ENCODE measurements at places on chromosomes 12 and 14.

DNA sequence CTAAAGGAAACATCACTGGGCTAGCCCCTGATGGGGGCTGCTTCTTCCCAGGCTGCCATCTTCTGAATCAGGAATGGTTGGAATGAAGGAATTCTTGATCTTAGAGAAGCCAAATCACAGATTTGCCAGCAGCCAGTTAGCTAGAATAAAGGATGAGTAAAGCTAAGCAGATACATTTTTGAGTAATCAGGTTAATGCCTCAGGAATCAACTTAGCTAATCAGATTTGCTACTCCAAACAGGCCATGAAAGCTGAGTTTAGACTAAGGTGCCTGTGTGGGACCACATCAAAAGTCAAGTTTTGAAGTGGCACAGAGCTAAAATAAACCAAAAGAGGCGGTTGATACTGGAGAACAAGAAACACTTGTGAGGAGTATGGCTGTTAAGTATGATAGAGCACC, 28.8 kb upstream of the LMO3 start:
- no peak for DNase-seq

GRCh38 chr14:103138301-103139131, 15.3 kb downstream of the TNFAIP2 start:
- DNase-seq, result no peak

- DNase-seq, result no peak
These were observed 50.4 kb downstream of the DYRK2 start for GRCh38 chr12:67698672-67699581.

DNA sequence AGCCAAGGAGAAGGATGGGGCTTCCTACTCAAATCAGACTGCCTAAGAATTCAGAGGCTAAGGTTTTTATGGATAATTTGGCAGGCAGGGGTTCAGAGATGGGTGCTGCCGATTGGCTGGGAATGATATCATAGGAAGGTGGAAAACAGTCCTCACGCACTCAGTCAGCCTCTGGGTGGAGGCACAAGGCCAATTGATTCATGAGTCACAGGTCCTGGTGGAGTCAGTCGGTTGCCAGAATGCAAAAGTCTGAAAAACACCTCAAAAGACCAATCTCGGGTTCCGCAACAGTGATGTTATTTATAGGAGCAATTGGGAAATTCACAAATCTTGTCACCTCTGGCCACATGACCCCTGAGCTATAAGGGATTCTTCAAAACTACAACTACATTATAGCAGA, 105.5 kb downstream of the GXYLT1 start:
- DNase-seq, result peak; percentile 51

- DNase-seq, result no peak
These were observed 300.8 kb downstream of the NPAS3 start for GRCh38 chr14:33239465-33239864.

GRCh38 chr12:16189849-16190248, 87.6 kb downstream of the SLC15A5 start:
- DNase-seq, result no peak

DNA sequence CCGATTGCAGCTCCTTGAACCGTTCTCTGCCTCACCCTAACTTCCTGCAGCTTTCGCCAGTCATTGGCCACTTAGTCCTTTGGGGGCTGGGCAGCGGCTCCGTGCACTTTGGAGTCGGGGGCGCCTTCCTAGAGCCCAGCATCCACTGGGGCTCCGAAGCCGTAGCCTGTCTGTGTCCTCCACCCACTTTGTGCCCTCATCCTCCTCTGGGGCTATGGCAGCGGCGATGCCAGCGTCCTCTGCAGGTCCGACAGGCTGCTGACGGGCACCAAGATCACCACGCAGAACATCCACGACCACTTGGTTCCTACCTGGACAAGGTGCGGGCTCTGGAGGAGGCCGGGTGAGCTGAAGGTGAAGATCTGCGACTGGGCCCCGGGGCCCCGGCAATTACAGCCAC, 11.8 kb upstream of the A2M start:
- DNase-seq, result no peak

GRCh38 chr14:66746316-66747006, 238.5 kb downstream of the GPHN start:
- peak; percentile 32 for DNase-seq

GRCh38 chr14:86027144-86027543, 497.2 kb downstream of the FLRT2 start:
- DNase-seq, result no peak

DNA sequence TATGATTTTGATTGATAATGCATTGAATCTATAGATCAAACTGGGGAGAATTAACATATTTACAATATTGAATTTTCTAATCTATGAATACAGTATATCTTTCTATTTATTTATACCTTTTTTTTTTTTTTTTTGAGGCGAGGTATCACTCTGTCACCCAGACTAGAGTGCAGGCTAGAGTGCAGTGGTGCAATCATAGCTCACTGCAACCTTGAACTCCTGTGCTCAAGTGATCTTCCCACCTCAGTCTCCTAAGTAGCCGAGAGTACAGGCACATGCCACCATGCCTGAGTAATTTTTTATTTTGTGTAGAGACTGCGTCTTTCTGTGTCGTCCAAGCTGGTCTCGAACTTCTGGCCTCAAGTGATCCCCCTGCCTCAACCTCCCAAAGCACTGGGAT, 20.4 kb downstream of the LTBR start:
- no peak for DNase-seq

DNA sequence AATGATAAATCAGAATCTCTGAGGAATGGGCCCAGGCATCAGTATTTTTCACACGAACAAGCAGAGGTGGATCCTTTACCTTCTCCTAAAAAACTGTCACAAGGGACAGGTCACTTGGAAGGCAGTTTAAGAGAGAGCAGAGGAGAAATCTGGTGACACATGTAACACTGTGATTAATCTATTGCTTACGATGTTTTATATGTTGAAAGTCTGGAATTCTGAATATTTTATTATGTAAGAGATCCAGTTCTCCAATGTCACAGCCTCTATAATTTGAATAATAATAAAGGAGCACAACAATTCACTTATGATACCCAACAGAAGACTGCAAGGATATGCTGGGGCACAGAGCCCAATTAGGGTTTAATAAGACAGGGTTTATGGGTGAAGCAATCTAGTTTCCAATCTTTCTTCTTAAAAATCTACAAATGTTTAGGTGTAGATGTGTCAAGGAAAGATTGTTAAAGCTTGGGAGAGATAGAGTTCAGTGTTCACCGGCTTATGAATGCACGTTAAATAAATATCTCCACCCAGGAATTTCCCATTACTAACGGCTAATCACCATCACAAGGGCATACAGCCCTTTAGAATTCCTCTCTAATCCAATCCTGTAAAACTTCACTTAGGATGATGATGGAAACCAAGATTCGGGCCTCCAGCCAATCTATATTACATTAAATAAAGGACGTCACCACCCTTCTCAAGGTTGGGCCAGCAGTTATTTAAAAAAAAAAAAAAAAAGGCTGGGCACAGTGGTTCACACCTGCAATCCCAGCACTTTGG, 23.4 kb downstream of the DUSP16 start:
- DNase-seq, result no peak
